ENCODE measurements at places on chromosomes 5 and 9. TPM values are rescaled to one million over a fixed set of nuclear protein-coding genes. Genes with fewer than 3 reads are reported as not detected.

DNA sequence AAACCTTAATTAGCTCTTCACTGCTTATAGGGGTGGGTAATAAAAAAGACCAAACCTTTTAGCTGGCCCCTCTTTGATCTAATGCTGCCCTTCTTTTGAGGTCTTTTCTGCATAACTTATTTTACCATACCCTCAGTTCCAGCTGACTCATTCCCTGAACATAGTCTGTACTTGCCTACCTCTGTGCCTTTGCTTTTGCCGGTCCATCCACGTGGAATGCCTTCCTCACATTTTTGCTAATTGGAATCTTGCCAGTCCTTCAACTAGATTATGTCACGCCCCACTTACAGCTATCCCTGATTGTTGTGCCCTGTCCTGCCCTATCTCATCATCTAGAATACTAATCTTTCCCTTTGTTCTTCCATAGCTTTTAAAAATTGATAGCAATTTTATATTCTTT, 44.2 kb downstream of the FAF2 start:
- H3K36me3 ChIP-seq: peaks cover 73% of the 10 kb centered on the region
- no peaks in the 10 kb centered on the region for H3K4me1 ChIP-seq
- no peaks in the 10 kb centered on the region for H3K27me3 ChIP-seq

GRCh38 chr9:18595597-18595996, 121.6 kb downstream of the ADAMTSL1 start:
- peak overlapping the region; percentile 57 for H3K27ac ChIP-seq
- H3K4me3 ChIP-seq: no peak overlapping the region
- no peak for DNase-seq
- no peaks in the 10 kb centered on the region for H3K36me3 ChIP-seq
- peaks cover 25% of the 10 kb centered on the region for H3K4me1 ChIP-seq

The FRRS1L gene
- total RNA-seq: 0.11 TPM

DNA sequence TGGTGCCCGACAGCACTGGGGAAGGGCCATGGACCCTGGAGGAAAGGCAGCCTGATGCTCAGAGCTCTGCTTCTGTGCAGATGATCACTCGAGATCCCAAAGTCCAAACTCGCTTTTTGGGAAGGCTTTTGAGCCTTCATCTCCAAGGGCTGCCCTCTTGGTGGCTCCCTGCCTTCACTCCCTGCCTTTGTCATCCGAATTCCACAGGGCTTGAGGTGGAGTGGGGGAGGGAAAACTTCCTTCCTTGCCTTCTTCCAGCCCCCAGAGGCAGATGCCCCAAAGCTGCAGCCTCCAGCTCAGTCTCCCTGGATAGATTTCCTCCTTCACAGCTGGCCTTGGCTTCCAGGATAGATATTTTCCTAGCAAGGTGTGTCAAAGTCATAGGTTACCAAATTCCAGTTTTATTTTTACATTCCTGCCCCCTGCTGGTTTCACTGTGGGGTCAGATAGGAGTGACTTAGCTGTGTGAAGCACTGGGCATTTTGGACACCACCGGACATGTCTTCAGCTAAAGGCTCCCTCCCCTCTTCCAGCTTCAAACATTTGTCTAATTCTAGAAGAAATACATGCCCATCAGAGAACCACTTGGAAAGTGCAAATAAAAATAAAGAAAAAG, 268.2 kb downstream of the HSPA4 start:
- no peaks in the 10 kb centered on the region for H3K36me3 ChIP-seq
- no peak overlapping the region for H3K27ac ChIP-seq
- H3K4me1 ChIP-seq: no peaks in the 10 kb centered on the region
- no peak for DNase-seq
- no peak overlapping the region for H3K4me3 ChIP-seq

DNA sequence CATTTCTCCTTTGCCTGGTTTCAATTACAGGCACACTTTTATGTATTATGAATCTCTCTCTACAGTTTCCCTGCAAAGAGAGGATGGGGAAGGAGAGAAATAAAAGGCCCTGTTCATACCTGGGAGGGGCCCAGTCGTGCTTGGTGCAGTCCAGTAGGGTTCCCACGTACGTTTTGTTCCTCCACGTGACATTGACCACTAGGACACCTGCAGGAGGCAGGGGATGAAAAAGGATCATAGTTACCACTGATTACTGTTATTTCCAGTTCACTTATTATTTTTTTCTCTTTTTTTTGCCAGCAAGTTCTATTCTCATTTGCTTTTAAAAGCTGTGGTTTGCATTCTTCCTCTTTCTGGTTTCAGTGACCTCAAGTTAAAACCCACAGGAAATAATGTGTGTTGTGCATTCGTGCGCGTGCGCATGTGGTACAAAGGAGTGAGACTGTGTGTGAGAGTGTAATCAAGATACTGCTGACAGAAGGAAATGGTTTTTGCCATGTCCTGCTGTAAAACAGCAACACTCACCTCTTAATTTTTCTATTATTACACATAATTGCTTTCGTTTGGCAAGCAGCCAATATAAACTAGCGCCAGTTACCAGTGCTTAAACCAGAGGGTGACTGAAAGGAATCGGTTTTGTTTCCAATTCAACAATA, 96.8 kb downstream of the ZNF608 start:
- DNase-seq: peak; percentile 46
- no peaks in the 10 kb centered on the region for H3K27me3 ChIP-seq
- no peak overlapping the region for H3K27ac ChIP-seq
- peaks cover 8% of the 10 kb centered on the region for H3K36me3 ChIP-seq
- H3K4me3 ChIP-seq: peak overlapping the region; percentile 19

DNA sequence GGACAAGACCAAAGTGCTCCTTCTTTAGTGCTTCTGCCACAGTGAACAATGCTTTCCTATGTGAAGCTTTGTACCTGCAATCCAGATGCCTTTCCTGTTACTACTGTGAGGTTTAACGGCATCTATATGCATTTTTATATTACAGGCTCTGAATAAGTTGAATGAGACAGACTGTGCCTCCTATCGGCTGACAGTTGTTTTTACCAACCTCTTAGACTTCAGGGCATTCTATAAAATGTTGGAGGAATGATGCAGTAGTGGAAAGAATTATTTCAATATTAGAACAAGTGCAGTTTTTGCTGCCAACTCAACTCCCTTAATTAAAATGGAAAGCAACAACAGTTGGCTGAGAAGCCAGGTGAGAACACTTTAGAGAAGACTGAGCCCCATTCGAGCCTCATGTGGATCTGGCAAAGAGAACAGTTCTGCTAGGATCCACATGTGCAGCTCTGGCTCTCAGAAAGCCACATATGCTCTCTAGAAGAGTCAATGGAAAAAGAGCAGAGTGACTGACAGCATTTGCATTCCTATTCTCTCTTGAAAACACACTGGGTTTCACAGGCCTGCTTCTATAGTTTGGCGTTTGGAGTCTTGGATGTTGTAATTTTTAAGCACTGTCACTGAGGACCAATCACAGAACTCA, 147.5 kb downstream of the LURAP1L start:
- no peaks in the 10 kb centered on the region for H3K36me3 ChIP-seq
- H3K4me3 ChIP-seq: no peak overlapping the region
- H3K27me3 ChIP-seq: no peaks in the 10 kb centered on the region

The STK10 gene
- total RNA-seq: 18.4 TPM

- H3K4me3 ChIP-seq: no peak overlapping the region
- no peak for DNase-seq
- H3K27ac ChIP-seq: no peak overlapping the region
- no peaks in the 10 kb centered on the region for H3K27me3 ChIP-seq
- H3K4me1 ChIP-seq: no peaks in the 10 kb centered on the region
Observed at GRCh38 chr5:129372025-129372424, 88.1 kb upstream of the ADAMTS19 start.

- H3K27me3 ChIP-seq: no peaks in the 10 kb centered on the region
- H3K27ac ChIP-seq: no peak overlapping the region
Observed at GRCh38 chr9:95954940-95955339, 79.4 kb downstream of the ERCC6L2 start.

The IFNA13 gene
- total RNA-seq: not detected

- H3K27ac ChIP-seq: no peak overlapping the region
- DNase-seq: no peak
- no peak overlapping the region for H3K4me3 ChIP-seq
- no peaks in the 10 kb centered on the region for H3K4me1 ChIP-seq
Observed at GRCh38 chr9:90137801-90138200, 504.8 kb downstream of the DIRAS2 start.

The CENPK gene
- total RNA-seq: 5.2 TPM

DNA sequence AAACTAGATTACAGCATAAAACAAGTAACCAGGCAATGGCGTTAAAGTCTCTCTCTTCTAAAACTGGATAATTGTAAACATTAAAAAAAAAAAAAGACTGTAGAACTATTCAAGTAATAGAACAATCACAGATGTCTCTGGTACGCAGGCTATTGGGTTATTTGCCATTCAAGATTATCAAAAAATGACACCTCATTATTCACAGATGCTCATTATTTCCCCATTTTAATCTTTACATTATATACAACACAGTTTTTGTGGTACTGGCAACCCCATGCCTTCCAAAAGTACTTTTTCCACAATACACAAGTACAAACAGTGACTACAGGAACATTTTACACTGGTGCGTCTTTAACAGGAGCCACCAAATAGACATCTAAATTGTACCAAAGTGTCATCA, 109.4 kb downstream of the ZNF608 start:
- no peaks in the 10 kb centered on the region for H3K27me3 ChIP-seq
- no peaks in the 10 kb centered on the region for H3K36me3 ChIP-seq
- no peaks in the 10 kb centered on the region for H3K4me1 ChIP-seq
- DNase-seq: no peak

GRCh38 chr5:76471987-76472334, 68.9 kb downstream of the IQGAP2 start:
- no peaks in the 10 kb centered on the region for H3K4me1 ChIP-seq
- H3K4me3 ChIP-seq: no peak overlapping the region
- H3K27me3 ChIP-seq: no peaks in the 10 kb centered on the region
- DNase-seq: no peak
- H3K36me3 ChIP-seq: no peaks in the 10 kb centered on the region
- H3K27ac ChIP-seq: no peak overlapping the region

DNA sequence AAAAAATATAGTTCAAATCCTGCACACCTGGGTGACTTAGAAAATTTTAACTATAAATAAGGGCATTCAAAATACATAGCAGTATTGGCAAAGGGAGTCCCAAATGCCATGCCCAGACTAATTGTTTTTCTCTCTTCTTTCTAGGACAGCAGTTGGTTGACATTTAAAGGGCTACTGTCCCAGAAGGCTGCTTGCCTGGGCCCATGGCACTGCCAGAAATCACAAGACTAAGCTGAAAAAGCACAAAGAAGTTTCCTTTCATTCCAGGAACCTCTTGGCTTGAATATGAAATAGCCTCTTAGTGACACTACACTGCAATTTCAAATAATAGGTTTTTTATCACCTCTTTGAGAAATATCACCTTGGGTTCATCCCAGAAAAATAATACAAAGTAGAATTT, 388.9 kb upstream of the TRPC7 start:
- H3K4me1 ChIP-seq: no peaks in the 10 kb centered on the region
- DNase-seq: no peak
- no peak overlapping the region for H3K27ac ChIP-seq

The SLC34A3 gene
- total RNA-seq: not detected

The GMCL2 gene
- total RNA-seq: not detected

- no peak for DNase-seq
- no peaks in the 10 kb centered on the region for H3K36me3 ChIP-seq
- H3K27me3 ChIP-seq: no peaks in the 10 kb centered on the region
- H3K27ac ChIP-seq: no peak overlapping the region
- H3K4me3 ChIP-seq: no peak overlapping the region
Observed at GRCh38 chr5:94113087-94113486, 371.7 kb upstream of the POU5F2 start.

- no peaks in the 10 kb centered on the region for H3K27me3 ChIP-seq
- H3K36me3 ChIP-seq: no peaks in the 10 kb centered on the region
- no peak overlapping the region for H3K4me3 ChIP-seq
Observed at GRCh38 chr9:87323928-87324327, 173.7 kb upstream of the DAPK1 start.

DNA sequence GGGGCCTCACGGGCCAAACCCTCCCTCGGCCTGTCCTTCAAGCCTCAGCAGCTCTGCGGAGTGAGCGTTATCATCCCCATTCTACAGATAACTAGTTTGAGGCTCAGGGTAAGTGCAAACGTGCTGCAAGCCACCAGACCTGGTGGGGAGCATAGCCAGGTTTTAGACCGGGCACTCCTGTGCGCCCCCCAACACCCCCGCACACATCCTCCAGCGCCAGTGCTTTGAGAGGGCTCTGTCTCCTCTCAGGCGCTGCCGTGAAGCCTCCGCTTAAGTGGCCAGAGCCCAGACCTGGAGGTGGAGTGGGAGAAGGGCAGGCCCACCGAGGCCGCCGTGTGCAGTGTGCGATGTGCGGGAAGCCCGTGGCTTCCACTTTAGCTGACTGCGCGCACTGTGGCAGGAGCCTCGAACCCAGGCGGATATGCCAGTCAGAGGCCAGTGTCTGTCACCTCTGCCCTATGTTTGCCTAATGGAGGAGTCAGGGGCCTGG, 1.6 kb upstream of the MGAT1 start:
- no peaks in the 10 kb centered on the region for H3K36me3 ChIP-seq
- H3K27ac ChIP-seq: peak overlapping the region; percentile 93
- H3K4me3 ChIP-seq: no peak overlapping the region
- no peak for DNase-seq

- peaks cover 25% of the 10 kb centered on the region for H3K4me1 ChIP-seq
- H3K36me3 ChIP-seq: no peaks in the 10 kb centered on the region
- no peaks in the 10 kb centered on the region for H3K27me3 ChIP-seq
- DNase-seq: no peak
- H3K27ac ChIP-seq: no peak overlapping the region
- H3K4me3 ChIP-seq: no peak overlapping the region
Observed at GRCh38 chr9:34428325-34428958, 29.9 kb downstream of the FAM219A start.

DNA sequence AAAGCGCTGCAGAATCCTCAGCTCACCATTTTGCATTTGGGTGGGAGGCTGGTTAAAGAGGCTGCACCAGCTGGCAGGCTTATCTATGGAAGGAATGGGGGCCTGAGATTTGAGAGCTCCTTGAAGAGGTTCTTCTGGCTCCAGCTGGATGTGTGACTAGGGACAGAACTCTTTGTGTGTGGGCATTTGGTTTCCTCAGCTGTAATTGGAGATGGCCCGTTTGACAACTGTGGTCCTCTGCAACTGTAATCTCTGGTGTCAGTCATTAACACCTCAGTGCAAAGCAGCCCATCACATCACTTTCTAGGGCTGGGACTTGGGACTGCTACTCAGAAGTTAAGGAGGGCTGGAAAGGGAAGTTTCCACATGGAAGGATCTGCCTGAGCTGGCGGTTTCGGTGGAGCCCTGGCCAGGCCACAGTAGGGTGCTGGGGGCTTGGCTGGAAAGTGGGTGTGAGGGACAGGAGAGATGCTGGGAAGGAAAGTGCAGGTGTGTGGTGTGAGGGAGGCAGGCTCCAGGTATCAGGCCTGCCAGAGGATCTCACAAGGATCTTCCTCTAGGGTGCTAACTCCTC, 193.8 kb downstream of the GADD45G start:
- no peaks in the 10 kb centered on the region for H3K27me3 ChIP-seq
- no peak overlapping the region for H3K4me3 ChIP-seq
- H3K4me1 ChIP-seq: peaks cover 9% of the 10 kb centered on the region
- H3K36me3 ChIP-seq: no peaks in the 10 kb centered on the region
- DNase-seq: no peak
